Esophagus squamous epithelium (tissue), 5 donors: ENCODE measurements at places on chromosomes 4 and X.

- DNase-seq, result no peak
Measured at GRCh38 chrX:44459501-44459900, 83.2 kb downstream of the FUNDC1 start.

- DNase-seq, result no peak
Measured at GRCh38 chr4:144969821-144970220, 128.2 kb downstream of the ANAPC10 start.

DNA sequence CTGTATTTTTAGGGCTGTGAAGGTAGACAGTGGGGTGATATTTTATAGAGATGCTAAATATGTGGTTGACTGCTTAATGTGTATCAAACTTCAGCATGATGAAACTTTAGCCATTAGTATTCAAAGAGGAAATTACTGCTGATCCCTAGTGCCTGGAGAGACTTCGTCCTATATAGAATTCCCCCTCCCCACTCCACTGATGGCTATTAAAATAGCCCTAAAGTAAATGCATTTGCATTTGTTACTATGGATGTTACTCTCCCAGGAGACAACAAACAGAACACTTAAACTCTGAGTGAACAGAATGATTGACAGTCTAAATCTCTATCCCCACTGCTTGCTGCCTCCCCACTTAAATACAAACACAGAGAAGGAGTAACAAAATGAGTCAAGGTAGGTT lies 39.1 kb downstream of the ADGRL3 start:
- DNase-seq, result no peak

DNA sequence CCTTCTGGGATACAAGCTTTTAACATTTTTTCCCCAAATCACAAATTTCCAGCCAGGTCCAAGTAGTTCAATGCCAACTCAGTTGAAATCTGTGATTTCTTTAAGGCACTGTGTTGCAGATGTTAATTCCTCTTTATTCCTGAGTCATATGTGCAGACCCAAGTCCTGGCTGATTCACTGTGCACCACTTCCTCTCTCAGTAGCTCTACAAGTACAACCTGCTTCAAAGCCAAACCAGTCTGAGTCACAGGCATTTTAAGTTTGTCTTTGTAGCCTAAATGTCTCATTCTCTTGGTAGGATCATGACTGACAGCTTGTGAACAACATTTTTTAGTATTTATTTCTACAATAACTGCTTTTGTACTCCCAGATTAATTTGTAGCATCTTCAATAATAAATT lies 165.6 kb upstream of the S100G start:
- no peak for DNase-seq

DNA sequence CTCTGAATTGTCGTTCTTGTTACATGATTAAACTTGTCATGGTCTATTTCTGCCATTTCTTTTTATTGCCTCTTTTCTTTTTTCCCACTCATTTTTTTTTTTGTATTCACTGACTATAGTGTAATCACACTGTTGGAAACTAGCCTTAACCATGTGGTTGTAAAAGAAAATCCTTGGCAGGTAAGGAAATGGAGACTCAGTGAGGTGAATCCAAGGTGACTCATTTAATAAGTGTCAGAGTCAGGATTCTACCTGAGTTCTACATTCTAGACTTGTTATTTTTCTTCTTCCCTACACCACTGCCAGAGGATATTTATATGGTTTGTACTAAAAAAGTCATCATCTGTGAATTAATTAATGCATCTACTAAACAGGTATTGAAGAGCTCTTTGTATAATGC lies 152.2 kb downstream of the CBLL2 start:
- DNase-seq, result no peak

DNA sequence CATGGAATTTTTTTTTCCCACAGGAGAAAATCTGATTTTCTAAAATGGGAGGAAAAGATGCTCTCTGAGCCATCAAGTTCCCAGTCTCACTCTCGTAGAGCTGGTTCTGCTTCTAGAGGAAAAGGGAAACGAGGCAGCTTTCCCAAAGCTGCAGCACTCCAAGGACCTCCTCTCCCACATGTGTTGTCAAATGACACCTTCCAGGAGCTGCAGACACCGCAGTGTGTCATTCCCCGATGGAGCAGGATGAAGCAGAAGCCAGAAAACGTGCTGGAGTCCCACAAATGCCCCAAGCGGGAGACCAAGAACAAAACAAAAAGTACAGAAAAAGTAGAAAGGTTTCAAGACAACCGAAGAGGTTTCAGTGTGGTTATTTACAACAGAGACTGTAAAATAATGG lies 348.1 kb downstream of the ARHGAP10 start:
- DNase-seq, result no peak

- DNase-seq, result no peak
Measured at GRCh38 chrX:68424719-68425118, 8.6 kb downstream of the OPHN1 start.

DNA sequence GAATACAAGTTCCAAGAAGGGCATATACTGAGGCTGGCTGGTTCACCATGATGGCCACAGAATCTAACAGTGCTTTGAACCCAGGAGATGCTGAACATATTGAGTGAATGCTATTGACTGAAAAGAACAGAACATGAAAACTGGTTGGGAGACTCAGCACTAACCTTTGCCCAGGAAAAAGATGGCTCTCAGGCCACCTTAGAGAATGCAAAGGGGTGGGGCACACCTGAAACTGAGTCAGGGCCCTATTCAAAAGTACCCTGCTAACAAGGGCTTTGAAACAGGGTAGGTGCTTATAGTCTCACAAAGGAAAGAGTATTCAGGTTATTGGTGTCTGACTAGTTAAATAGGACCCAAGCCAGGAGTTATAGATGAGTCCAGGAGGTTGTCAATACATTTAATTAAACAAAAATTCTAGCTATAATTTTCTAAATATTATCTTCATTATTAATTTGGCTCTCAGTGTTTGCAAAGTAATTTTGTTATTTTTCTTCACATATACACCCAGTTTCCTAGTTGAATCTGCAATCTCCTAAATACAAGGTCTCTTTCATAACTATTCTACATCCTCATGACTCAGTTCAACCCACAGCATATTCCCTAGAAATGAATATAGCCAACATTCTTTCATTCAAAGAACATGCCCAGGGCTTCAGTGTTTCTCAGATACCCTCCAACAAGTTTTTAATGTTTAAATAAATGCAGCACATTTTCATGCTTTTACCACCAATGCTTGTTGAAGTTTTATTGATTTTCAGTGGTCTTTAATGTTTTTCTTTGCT lies 144.2 kb upstream of the RAPGEF2 start:
- DNase-seq, result no peak

- DNase-seq, result no peak
Measured at GRCh38 chr4:5615496-5616075, 92.8 kb downstream of the EVC2 start.

- DNase-seq, result no peak
Measured at GRCh38 chrX:152912106-152912505, 14.2 kb downstream of the ZNF185 start.

- no peak for DNase-seq
Measured at GRCh38 chrX:3268829-3269228, 77.6 kb downstream of the MXRA5 start.

DNA sequence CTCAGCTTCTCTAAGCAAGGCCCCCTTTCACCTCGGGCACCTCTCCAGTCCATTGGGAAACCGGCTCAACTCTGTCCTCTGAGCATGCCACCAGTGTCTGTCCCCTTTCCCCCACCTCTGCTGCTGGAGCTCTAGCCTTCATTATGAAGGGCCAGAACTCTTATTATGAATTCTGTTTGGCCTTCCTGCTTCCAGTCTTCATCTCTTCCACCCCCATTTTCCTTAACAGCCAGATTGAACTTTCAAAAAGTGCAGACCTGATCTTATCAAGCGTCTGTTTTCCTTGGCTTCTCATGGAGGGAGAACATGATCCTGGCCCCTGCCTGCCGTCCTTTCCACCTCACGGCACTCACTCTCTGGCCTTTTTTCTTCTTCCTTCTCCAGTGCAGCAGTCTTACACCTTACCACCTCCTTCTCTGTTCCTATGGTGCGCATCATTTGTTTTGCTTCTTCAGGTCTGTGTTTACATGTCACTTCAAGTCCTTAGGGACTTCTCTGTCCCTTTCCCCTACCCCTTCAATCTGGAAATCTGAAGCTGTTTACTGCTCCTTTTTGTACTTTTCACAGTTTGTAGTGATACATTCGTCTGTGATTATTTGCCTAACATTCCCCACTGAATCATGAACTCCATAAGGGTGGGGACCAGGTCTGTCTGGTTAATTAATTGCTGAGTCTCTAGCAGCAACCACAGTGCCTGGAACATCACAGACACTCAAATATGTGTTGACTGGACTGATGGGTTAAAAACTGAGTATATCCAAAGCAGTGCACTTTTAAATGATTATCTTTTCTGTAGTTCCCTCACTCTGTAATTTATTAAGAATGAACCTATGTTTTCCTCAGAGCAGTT lies 55.8 kb downstream of the FNIP2 start:
- no peak for DNase-seq

DNA sequence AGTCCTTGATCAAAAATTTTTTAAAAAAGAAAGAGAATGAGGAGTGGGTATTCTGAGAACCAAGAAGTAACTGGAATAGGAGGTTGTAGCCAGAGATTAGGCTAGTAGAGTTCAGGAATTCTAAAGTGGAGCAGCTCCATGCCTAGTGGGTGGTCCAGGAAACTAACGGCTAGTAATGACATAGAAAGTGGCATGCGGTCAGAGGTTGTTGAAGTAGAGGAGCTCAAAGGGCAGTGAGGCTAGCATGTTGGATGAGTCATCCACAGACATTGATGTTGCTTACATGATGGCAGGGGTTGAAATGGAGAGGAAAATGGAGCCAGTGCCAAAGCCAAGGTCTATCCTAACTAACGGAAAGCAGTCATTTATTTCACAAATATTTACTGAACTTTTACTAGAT lies 42.1 kb downstream of the TEX13B start:
- DNase-seq, result no peak
